ENCODE measurements at places on chromosomes 16 and 17.

DNA sequence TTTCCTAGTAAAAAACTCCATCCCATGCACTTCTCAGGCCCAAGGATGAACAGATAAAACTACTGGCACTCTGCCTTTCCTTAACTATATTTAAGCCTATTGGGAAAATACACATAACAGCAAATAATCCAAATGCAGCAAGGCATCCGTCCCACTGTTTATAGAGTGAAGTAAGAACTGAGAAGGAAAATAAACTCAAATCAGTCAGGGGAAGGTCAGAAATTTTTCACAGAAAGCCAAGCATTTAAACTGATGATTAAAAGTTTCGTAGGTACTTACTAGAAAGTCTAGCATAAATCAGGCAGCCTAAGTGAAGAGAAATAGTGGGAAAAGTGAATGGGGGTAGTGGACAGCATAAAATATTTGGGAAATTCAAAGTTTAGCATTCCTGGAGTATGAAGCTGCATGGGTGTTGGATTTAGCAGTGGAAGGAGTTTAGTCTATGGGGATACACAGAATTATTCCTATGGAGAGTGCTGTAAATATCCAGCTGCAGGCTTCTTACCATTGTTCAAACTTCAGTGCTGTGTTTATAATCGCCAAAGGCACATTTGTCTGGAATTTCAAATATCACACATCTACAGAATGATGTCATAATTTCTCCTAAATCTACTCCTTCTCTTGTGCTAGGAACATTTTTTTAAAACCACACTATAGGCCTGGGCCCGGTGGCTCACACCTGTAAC is 1131.0 kb upstream of the GOT2 start:
- no peaks in the 10 kb centered on the region for H3K36me3 ChIP-seq
- H3K4me3 ChIP-seq, result no peak overlapping the region
- peak overlapping the region; percentile 55 for H3K27ac ChIP-seq
- H3K4me1 ChIP-seq, result peaks cover 9% of the 10 kb centered on the region

DNA sequence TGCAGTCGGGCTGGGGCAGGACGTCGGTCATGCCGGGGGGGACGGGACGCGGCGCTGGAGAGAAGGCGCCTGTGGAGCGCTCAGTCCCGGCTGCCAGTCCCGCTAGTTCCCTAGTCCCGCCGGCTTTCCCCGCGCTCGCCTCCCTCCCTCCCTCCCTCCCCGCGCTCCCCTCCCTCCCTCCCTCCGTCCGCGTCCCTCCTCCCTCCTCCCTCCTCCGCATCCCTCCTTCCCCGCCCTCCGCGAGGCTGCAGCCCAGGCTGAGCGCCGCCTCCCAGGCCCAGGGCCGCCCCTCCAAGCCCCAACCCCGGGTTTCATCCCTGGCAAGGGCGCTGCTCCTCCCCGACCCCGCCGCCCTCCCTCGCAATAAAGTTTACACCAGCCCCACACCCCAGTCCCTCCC is 34.8 kb downstream of the TIMM22 start:
- no peaks in the 10 kb centered on the region for H3K4me1 ChIP-seq
- no peak overlapping the region for H3K27ac ChIP-seq
- no peaks in the 10 kb centered on the region for H3K36me3 ChIP-seq
- DNase-seq, result no peak
- H3K27me3 ChIP-seq, result no peaks in the 10 kb centered on the region

DNA sequence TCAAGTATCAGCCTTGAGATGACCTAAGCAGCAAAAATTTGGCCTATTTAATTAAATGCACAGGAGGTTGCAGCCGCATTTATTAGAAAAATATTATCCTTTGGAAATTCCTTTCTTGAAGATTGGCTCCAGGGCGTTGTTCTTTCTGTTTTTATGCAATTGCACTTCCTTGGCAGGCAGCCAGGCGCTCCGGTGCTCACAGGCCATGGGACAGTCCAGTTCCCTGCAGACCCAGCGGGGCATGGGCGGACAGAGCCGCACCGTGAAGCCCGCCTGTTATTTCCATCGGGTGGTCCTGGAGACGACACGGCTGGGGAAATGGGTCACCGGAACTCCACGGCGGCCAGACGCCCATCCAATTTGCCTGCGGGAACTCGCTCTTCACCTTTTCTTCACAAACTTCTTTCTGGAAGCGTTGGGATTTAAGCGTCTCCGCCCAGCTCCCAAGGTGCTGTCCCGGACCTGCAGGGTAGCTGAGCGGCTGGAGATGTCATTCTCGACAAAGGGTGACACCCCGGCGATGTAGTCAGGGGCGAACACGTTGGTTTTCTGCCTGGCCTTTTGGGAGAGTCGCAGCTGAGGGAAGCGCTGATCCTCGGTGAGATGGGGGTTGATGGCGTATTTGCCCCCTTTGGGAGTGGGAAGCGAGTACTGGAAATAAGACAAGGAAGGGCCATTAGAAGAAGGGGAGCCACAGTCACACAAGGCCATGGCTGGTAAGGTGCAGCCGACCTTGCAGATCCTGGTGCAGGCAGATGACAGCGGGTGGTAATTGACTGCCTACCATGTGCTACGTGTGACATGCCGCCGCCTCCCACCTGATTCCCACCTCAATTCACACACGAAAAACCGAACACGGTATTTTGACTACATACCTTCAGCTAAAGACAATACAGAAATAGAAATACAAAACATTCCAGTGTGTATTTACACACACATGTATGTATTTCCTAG is 12.5 kb downstream of the NOB1 start:
- no peak for DNase-seq
- H3K27me3 ChIP-seq, result no peaks in the 10 kb centered on the region
- no peak overlapping the region for H3K4me3 ChIP-seq
- H3K4me1 ChIP-seq, result no peaks in the 10 kb centered on the region
- peaks cover 70% of the 10 kb centered on the region for H3K36me3 ChIP-seq

GRCh38 chr17:60127068-60128064 is 22.4 kb upstream of the CA4 start:
- no peak overlapping the region for H3K27ac ChIP-seq
- H3K27me3 ChIP-seq, result no peaks in the 10 kb centered on the region
- H3K4me3 ChIP-seq, result no peak overlapping the region
- H3K4me1 ChIP-seq, result no peaks in the 10 kb centered on the region

GRCh38 chr16:49890876-49891275 is 35.0 kb upstream of the ZNF423 start:
- no peaks in the 10 kb centered on the region for H3K36me3 ChIP-seq
- 0 out of 2 replicates have a peak, but pooled peaks cover 4% of the 10 kb centered on the region for H3K27me3 ChIP-seq
- H3K4me1 ChIP-seq, result no peaks in the 10 kb centered on the region
- DNase-seq, result no peak

- DNase-seq, result peak; percentile 92
- no peaks in the 10 kb centered on the region for H3K36me3 ChIP-seq
- peak overlapping the region; percentile 88 for H3K27ac ChIP-seq
- H3K27me3 ChIP-seq, result no peaks in the 10 kb centered on the region
- no peak overlapping the region for H3K4me3 ChIP-seq
Measured at GRCh38 chr17:8859027-8859803, 8.3 kb downstream of the PIK3R6 start.

- H3K36me3 ChIP-seq, result no peaks in the 10 kb centered on the region
- H3K27me3 ChIP-seq, result peaks cover 6% of the 10 kb centered on the region
- no peak for DNase-seq
- H3K27ac ChIP-seq, result no peak overlapping the region
- H3K4me1 ChIP-seq, result no peaks in the 10 kb centered on the region
Measured at GRCh38 chr17:7775051-7775450, 57.5 kb downstream of the DNAH2 start.

DNA sequence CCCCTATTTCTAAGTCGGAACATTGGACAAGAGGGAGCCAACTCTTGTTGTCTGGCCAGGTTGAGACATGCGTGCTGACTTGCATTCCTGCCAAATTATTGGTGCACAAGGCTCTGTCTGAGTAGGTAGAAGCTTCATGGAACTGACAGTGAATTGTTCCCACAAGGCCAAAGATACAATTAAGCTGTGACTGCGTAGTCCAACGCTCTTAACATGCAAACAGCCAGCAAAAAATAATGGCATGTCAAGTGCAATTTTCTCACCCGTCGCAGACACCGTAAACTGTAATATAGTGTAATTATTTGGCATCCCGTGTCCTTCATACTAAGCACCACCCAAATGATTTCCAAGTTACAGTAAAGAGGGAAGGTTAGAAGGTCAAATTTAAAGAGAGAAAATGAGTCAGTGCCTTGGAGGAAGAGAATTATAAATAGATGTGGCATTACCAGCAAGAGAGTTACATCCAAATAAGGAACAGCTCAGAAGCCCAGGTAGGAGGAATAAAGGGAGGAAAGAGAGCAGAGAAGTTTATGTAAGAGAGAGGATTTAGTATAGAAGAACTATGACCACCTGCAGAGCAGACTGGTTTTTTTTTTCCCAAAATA is 21.8 kb downstream of the CDH8 start:
- no peak overlapping the region for H3K4me3 ChIP-seq
- no peak for DNase-seq
- H3K36me3 ChIP-seq, result no peaks in the 10 kb centered on the region
- no peaks in the 10 kb centered on the region for H3K27me3 ChIP-seq

GRCh38 chr17:1486802-1487695 is 5.4 kb downstream of the MYO1C start:
- peaks cover 42% of the 10 kb centered on the region for H3K36me3 ChIP-seq
- H3K4me1 ChIP-seq, result peaks cover 58% of the 10 kb centered on the region
- no peak for DNase-seq
- H3K27me3 ChIP-seq, result no peaks in the 10 kb centered on the region
- peak overlapping the region; percentile 96 for H3K27ac ChIP-seq

DNA sequence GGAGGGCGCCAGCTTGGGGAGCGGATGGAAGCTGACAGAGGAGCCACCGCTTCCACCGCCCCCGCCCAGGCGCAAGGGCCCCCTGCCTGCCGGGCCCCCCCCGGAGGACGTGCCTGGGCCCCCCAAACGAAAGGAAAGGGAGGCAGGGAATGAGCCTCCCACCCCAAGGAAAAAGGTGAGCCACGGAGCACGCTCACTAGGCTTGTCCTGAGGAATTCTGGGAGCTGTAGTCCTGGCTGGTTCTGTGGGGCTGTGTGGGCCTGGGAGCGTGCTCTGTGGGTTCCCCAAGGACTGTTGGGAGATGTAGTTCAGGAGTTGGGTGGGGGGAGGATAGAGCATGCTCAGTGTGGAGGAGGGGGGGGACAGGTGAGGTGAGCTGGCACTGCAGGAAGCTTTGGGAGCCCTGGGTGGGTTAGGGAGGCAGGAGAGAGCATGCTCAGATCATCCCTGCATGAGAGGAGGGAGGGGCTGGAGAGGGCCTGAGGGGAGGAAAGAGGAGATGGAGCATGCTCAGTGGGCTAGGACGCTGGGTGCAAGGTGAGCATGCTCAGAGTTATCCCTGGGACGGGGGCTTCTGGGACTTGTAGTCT is 4.5 kb downstream of the FBXL19 start:
- H3K27ac ChIP-seq, result no peak overlapping the region
- DNase-seq, result no peak
- H3K4me3 ChIP-seq, result no peak overlapping the region
- peaks cover 29% of the 10 kb centered on the region for H3K36me3 ChIP-seq
- H3K4me1 ChIP-seq, result no peaks in the 10 kb centered on the region
- no peaks in the 10 kb centered on the region for H3K27me3 ChIP-seq

DNA sequence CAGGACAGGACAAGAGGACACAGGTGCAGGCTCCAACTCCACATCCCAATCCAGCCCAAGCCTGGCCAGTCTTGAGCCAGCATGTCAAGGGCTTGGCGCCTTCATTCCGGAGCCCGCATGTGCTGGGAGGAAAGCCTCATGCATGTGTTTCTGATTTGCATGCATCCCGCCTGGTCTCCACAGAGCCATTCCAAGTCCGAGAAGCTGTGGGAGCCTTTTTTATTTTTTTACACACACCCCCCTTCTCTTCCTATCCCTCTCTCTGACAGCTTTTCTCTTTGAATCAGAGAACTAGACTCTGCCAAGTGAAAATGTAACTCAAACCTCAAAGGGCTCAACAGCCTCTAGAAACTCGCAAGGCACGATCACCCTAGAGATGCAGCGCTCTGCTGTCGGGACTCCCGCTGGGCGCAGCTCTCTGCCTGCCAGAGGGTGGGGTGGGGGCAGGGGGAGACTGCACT is 45.1 kb downstream of the NOG start:
- peaks cover 16% of the 10 kb centered on the region for H3K27me3 ChIP-seq
- H3K27ac ChIP-seq, result no peak overlapping the region
- DNase-seq, result no peak
- H3K4me1 ChIP-seq, result no peaks in the 10 kb centered on the region
- H3K4me3 ChIP-seq, result no peak overlapping the region
- H3K36me3 ChIP-seq, result no peaks in the 10 kb centered on the region

DNA sequence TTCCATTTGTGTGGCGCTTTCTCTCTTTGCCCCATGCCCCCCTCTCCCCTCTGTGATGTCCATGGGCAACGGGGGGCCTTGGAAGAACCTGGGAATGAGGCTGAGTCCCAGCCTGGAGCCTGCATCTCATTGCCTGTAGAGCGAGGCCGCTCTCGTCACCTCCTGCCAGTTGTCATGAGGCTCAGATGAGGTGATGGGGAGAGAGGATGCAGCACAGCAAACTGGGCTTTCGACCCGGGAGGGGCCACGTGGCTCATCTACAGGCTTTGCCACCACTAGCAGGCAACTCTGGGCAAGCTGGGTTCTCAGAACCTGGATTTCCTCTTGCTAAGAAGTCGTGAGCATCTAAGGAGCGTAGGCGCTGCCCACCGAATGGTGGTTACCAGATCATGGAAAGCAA is 31.9 kb upstream of the CREBBP start:
- H3K27me3 ChIP-seq, result no peaks in the 10 kb centered on the region
- H3K4me3 ChIP-seq, result no peak overlapping the region
- no peak for DNase-seq

DNA sequence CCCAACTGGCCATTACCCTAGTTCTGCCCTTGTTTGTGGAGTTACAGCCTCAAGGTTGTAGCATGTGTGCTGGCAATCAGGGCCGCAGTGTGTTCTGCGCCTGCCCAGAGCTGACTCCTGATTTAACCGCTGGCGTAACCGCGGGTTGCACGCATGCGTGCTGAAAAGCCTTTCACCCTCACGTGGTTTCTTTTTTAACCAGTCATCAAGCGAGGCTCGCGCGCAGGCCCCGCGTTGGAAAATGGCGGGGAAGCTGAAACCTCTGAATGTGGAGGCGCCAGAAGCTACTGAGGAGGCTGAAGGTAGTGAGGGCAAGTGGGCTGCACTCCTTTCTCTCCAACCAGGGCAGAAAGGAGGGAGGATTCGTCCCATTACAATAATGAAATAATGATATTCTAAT is at the start of gene SYCE1L:
Gene SYCE1L (plus strand): TSS at position 198 of the 400 bp plus-strand sequence. CDS start 44 bp downstream, at position 242.
- H3K36me3 ChIP-seq, result peaks cover 47% of the 10 kb centered on the region
- DNase-seq, result no peak
- no peak within 1 kb of the TSS for H3K4me3 ChIP-seq
- no peaks in the 10 kb centered on the region for H3K27me3 ChIP-seq

GRCh38 chr17:36074365-36074764 is 10.3 kb downstream of the CCL18 start:
- H3K4me1 ChIP-seq, result no peaks in the 10 kb centered on the region
- H3K4me3 ChIP-seq, result no peak overlapping the region
- DNase-seq, result no peak
- H3K27ac ChIP-seq, result no peak overlapping the region
- H3K27me3 ChIP-seq, result no peaks in the 10 kb centered on the region
- H3K36me3 ChIP-seq, result no peaks in the 10 kb centered on the region

Data from SJSA1 (cell line).